AG09319 (cell line): ENCODE measurements at places on chromosomes 7 and 10.

DNA sequence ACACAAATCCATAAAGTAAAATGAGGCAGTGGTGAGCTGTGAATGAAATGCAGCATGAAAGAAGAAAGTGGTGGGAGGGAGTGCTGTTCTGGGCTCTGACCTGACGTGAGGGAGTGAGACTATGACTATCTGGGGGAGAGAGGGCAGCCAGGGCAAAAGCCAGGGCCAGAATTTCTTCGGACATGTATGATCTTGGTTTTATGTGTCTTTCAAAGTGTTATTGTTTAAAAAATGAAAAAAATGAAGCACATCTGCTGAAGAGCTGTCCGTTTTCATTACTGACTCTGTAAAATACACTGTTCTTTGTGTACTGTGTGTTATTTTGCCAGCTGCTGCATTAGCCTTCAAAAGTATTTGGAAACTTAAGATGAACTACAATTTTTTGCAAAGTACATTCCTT, 70.2 kb upstream of the KLF14 start:
- no peak for DNase-seq

GRCh38 chr10:122306282-122306681, 35.2 kb downstream of the BTBD16 start:
- DNase-seq = no peak

GRCh38 chr10:121409466-121410104, 188.7 kb downstream of the FGFR2 start:
- DNase-seq = no peak

DNA sequence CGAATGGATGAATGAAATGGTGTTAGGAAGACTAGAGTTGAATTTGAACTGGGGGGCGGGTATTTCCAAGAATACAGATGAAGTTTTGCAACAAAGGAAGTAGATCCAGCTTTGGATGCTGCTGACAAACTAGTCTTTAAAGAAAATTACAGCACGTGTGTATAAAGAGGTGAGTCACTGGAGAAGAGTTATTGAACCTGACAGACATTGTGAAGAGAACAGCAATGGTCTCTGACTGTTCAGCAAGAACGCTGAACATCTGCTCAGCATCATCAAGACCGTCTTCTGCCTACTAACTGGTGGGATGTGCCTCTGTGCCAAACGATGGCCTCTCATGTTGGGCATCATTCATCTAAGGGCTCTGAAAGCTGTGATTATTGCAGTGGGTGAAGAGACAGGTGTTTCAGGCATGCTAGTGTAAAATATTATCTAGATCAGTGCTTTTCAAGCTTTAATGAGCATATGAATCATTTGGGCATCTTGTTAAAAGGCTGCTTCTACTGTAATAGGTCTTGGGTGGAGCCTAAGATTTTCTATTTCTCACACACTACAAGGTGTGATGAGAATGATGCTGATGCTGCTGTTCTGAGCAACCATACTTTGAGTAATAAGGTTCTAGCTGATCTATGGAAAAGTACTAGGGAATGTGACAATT, 291.3 kb downstream of the PTEN start:
- DNase-seq = peak; percentile 76

DNA sequence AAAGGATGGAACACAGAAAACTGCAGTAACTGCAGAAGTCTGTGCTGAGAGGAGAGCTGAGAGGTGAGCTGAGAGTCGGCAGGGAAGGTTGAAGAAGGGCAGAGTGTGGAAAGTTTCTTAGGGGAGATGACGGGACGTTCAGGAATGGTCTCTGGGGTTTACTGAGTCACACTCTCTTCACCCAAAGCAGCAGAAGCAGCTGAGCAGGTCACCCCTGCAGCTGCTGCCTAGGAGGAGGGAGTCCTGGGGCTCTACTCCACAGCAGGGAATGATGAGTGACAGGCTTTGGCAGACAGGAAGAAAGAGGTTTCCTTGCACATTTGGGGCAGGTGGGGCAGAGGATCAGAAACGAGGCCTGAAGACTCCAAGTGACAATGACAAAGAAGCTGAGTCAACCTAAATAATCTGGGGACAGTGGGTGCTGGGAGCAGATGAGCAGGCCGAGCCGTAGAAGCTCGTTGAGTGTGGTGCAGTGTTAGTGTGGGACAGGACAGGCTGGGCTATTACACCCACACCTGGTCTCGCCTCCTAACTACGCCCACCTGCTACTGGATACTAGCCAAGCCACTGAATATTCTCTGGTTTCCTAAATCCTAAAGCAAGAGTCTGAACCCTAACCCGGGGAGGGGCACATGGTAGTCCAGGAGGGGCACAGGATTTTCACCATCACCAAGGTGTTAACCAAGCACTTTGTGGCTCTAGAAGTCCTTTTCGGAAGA, 24.9 kb downstream of the BEND7 start:
- no peak for DNase-seq

GRCh38 chr10:54799506-54799905, 1.5 kb downstream of the PCDH15 start:
- DNase-seq = no peak

- DNase-seq = no peak
These were observed 192.4 kb downstream of the SDK1 start for GRCh38 chr7:3493499-3493898.

GRCh38 chr10:110967645-110968044, 48.2 kb downstream of the SHOC2 start:
- DNase-seq = no peak
